Endodermal cell (in vitro differentiated cells): ENCODE measurements at places on chromosomes 7 and 10. TPM values are rescaled to one million over a fixed set of nuclear protein-coding genes. Genes with fewer than 3 reads are reported as not detected.

DNA sequence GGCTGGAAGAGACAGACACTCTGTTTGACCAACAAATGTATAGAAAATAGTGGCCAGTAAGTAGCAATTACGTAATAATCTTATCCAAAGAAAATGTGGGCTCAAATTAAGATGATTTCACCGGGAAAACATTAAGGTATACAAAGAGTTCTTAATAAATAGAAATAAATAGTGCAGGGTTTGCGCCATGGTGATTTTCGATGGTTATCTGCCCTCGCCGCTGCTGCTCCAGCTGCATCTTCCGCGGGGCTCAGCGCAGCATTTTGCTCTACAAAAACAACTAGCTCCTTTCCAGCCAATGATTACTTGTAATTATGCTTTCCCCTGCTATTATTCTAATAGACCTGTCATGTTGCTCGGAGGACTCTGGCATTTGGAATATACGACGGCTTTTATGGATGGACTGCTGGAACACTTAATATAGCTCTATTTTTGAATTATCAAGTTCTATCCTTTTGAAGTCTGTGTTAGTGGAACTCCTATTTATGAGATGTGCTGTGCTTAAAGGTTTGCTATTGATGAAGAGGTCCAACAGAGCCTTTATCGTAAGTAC is 103.8 kb downstream of the BUB3 start:
- H3K27ac ChIP-seq: no peak overlapping the region
- H3K27me3 ChIP-seq: no peaks in the 10 kb centered on the region
- H3K36me3 ChIP-seq: no peaks in the 10 kb centered on the region
- H3K4me3 ChIP-seq: no peak overlapping the region

DNA sequence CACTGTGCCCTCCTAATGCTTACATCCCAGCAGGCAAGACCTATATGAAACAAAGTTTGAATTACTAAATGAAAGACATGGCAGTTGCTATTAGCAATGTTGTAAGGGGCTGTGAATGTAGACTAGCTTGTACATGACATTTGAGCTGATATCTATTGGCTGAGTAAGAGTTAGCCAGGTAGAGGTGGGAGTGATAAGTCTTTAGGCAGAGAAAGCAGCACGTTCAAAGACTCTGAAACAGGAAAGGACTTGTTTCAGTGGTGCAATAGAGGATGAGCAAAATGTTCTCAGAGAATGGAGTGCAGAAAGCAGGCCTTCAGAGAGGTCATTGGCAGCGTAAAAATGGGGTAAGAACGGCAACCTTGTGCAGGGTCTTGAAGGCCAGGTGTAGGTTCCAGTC is 687.6 kb downstream of the AUTS2 start:
- H3K27me3 ChIP-seq: no peaks in the 10 kb centered on the region
- no peak for DNase-seq
- H3K27ac ChIP-seq: no peak overlapping the region
- no peak overlapping the region for H3K4me3 ChIP-seq
- no peaks in the 10 kb centered on the region for H3K36me3 ChIP-seq

DNA sequence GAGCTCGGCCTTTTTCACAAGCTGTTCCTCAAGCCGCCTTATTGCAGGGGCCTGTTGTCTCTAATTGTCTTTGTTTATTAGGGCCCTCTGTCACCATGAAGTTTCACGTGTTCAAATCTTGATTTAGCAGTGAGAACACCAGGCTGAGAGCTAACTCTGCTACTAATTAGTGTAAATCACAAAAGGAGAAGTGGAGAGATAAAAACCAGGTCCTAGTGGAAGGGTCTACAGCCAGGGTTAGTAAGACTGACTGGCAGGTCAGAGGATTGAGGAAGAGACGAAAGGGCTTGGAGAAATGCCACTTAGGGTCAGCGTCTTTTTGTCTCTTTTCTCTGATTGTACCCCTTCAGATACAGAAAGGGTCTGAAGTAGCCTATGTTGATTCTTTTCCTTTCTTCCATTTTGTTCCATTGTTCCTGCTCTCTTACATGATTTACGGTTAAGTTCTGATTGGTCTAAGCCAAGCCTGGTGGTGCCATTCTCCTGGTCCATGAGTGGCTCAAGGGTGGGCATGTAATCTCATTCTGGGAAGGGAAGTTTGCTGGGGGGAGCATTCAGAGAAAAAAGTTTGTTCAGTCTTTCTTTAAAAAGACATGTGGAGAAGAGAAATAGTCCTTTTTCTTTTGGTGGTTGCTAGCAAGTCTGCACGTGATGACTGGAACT is 21.3 kb downstream of the SSMEM1 start:
- no peaks in the 10 kb centered on the region for H3K27me3 ChIP-seq
- no peak overlapping the region for H3K4me3 ChIP-seq
- no peak for DNase-seq
- H3K4me1 ChIP-seq: peaks cover 4% of the 10 kb centered on the region
- no peak overlapping the region for H3K27ac ChIP-seq

PON1 gene
- 0.34 and 0.48 TPM in 2 replicates for total RNA-seq

DNA sequence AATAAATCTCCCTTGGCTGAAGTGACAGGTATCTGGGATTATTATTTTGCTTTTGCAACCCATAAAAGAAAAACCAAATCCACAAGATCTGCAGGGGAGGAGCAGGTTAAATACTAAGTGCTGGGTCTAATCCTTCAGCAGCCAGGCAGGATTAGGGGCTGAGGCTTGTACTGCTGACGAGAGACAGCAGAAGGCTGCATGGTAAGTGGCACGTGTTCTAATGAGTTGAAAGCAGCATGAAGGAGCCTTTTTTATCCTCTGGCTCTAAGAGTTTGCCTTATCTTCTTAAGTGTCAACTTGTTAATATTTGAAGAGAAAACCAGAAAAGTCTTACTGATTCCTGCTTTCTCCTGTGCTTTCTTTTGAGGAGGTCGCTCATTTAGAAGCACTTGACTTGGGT is 50.0 kb downstream of the LYZL2 start:
- no peaks in the 10 kb centered on the region for H3K27me3 ChIP-seq
- no peaks in the 10 kb centered on the region for H3K36me3 ChIP-seq
- H3K27ac ChIP-seq: no peak overlapping the region
- DNase-seq: no peak
- peaks cover 11% of the 10 kb centered on the region for H3K4me1 ChIP-seq

TUBAL3 gene
- total RNA-seq: not detected in 2 replicates

CALML5 gene
- not detected in 3 replicates for total RNA-seq

DNA sequence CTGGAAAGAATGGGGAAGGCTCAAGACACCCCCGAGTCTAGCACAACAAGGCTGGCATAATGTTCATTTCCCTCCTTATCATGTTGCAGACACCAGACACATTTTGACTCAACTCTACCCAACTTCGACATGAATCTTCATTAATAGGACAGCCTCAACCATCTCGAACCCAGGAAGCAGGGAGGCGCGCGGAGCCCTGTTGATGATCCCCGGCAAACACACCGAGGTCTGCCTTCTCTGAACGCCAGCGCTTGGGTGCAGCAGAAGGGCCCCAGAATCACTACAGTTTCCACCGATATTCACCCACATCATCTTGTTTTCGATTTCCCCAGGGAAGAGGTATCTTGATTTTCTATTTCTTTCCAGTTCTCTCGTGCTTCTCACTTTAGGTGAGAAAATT is 563.6 kb downstream of the TCERG1L start:
- DNase-seq: no peak
- no peak overlapping the region for H3K4me3 ChIP-seq
- no peaks in the 10 kb centered on the region for H3K27me3 ChIP-seq

- H3K36me3 ChIP-seq: no peaks in the 10 kb centered on the region
- H3K27ac ChIP-seq: no peak overlapping the region
- H3K27me3 ChIP-seq: no peaks in the 10 kb centered on the region
- H3K4me1 ChIP-seq: no peaks in the 10 kb centered on the region
- no peak overlapping the region for H3K4me3 ChIP-seq
- no peak for DNase-seq
Measured at GRCh38 chr7:101465131-101465530, 102.5 kb downstream of the COL26A1 start.
